ENCODE measurements at places on chromosomes 7 and 10. TPM values are rescaled to one million over a fixed set of nuclear protein-coding genes. Genes with fewer than 3 reads are reported as not detected.

VAX1 gene
- total RNA-seq = not detected

TMEM229A gene
- total RNA-seq = not detected

TACC2 gene
- 341 TPM for total RNA-seq

CHST15 gene
- 3.8 TPM for total RNA-seq

FFAR4 gene
- 0.24 TPM for total RNA-seq

Measured in Right ventricle myocardium inferior (tissue), 1 donor.